ENCODE measurements at places on chromosomes 4 and X. TPM values are rescaled to one million over a fixed set of nuclear protein-coding genes. Genes with fewer than 3 reads are reported as not detected.

DNA sequence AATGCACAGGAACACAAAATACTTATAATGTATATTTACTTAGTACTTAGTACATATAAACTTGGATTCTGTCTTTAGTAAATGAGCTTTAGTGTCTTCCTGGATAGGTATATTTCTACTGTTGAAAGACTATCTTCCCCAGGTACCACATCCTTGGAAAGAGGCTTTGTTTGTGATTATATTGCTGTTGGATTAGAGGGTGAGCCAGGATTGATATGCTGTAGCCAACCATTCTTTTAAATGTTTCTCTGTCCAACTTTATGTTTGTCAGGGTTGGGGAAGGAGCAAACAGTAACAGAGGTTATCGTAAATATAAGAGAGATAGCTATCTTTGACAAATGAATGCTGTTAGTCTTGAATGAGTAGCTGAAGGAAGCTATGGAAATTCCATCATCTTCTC lies 213.2 kb downstream of the SPRY1 start:
- no peak for DNase-seq

Gene CLGN
- 91.1 TPM for total RNA-seq

DNA sequence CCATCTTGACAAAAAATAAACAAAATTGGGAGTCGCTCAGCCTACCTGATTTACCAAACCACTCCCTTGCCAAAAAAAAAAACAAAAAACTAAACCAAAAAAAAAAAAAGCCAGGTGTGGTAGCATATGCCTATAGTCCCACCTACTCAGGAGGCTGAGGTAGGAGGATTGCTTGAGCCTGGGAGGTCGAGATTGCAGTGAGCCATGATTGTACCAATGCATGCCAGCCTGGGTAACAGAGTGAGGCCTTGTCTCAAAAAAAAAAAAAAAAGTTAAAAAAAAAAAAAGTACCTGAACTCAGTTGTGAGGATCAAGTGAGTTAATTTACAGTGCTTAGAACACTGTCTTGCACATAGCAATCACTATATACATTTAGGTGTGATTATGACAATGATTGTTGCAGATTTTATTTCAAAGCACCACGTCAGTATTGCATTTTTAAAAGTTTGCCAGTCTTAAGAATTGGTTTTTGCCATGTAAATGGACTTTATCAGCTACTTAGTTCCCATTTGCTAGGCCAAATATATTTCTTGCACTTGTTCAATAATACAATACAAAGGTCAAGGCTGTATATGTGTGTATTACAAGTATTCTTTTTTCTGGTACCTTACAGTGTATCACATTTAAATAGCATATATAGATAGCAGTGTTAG lies 4.6 kb downstream of the NUDT9 start:
- no peak for DNase-seq

Gene C4orf51
- not detected for total RNA-seq

- no peak for DNase-seq
Measured at GRCh38 chr4:65667506-65668041, 2.7 kb downstream of the EPHA5 start.

DNA sequence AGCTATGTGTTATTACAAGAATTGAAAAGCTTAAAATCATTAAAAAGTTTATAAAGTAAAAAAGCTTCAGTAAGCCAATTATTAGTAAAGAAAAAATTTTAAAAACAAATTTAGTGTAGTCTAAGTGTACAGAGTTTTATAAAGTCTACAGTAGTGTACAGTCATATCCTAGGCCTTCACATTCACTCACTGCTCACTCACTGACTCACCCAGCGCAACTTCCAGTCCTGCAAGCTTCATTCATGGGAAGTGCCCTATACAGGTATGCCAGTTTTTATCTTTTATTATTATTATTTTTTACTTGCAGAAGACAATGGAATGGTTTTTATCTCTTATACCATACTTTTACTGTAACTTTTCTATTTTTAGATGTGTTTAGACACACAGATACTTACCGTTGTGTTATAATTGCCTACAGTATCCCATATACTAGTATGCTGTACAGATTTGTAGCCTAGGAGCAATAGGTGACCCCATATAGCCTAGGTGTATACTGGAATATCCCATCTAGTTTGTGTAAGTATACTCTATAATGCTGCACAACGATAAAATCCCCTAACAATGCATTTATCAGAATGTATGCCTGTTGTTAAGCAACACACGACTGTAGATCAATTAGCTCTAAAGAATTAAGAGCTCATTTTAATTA lies 230.7 kb downstream of the DCLK2 start:
- DNase-seq = no peak

Gene PDE5A
- total RNA-seq = 7.6 TPM
